HepG2 (cell line): ENCODE measurements at places on chromosomes 16 and 17. TPM values are rescaled to one million over a fixed set of nuclear protein-coding genes. Genes with fewer than 3 reads are reported as not detected.

KRTAP9-7 gene
- total RNA-seq, result not detected in 2 replicates

LLGL2 gene
- total RNA-seq, result 53.9 and 86.7 TPM in 2 replicates

RAC3 gene
- total RNA-seq, result 4.0 and 10.5 TPM in 2 replicates

KRTAP4-6 gene
- not detected in 2 replicates for total RNA-seq

RND2 gene
- 0.11 TPM in 2 replicates for total RNA-seq

SLC5A11 gene
- total RNA-seq, result 1.7 and 3.3 TPM in 2 replicates

NHLRC4 gene
- 0.40 and 0.48 TPM in 2 replicates for total RNA-seq

GP1BA gene
- total RNA-seq, result not detected in 2 replicates

PPP1R1B gene
- total RNA-seq, result not detected in 2 replicates

ABCA8 gene
- 0.18 TPM in 1 of 2 replicates, not detected in the other for total RNA-seq

SMTNL2 gene
- total RNA-seq, result 5.1 and 5.8 TPM in 2 replicates

EPOP gene
- 29.0 and 37.8 TPM in 2 replicates for total RNA-seq

KRT40 gene
- not detected in 2 replicates for total RNA-seq

DOC2A gene
- total RNA-seq, result 0.15 and 0.21 TPM in 2 replicates

CHP2 gene
- not detected in 2 replicates for total RNA-seq

KRT33A gene
- not detected in 2 replicates for total RNA-seq

MEOX1 gene
- total RNA-seq, result not detected in 2 replicates

ZNF48 gene
- 10.9 and 12.3 TPM in 2 replicates for total RNA-seq

FOXF1 gene
- total RNA-seq, result not detected in 2 replicates

GFAP gene
- 0.11 and 0.35 TPM in 2 replicates for total RNA-seq

CDRT15L2 gene
- total RNA-seq, result not detected in 2 replicates

AGRP gene
- not detected in 2 replicates for total RNA-seq

BRIP1 gene
- total RNA-seq, result 27.7 and 33.5 TPM in 2 replicates

CXCL16 gene
- 5.4 and 9.4 TPM in 2 replicates for total RNA-seq

CUEDC1 gene
- 4.2 and 7.4 TPM in 2 replicates for total RNA-seq

MYH8 gene
- total RNA-seq, result not detected in 2 replicates

RSKR gene
- total RNA-seq, result 1.9 and 5.0 TPM in 2 replicates

SYT17 gene
- 0.14 TPM in 1 of 2 replicates, not detected in the other for total RNA-seq

KRTAP2-3 gene
- total RNA-seq, result not detected in 2 replicates

CETP gene
- 0.31 TPM in 1 of 2 replicates, not detected in the other for total RNA-seq

GUCY2D gene
- total RNA-seq, result not detected in 2 replicates

DEXI gene
- 57.9 and 70.4 TPM in 2 replicates for total RNA-seq

NPIPB9 gene
- 0.29 and 1.0 TPM in 2 replicates for total RNA-seq

CCL14 gene
- 1.1 and 1.3 TPM in 2 replicates for total RNA-seq

CNGB1 gene
- 0.02 and 0.03 TPM in 2 replicates for total RNA-seq

TSPOAP1 gene
- not detected in 2 replicates for total RNA-seq

KCNH6 gene
- total RNA-seq, result 0.08 and 0.18 TPM in 2 replicates

HS3ST4 gene
- not detected in 2 replicates for total RNA-seq

TOX3 gene
- 12.1 and 14.5 TPM in 2 replicates for total RNA-seq
